ENCODE measurements at places on chromosomes 5 and 9.

GRCh38 chr9:78821126-78821822 is 524.3 kb downstream of the PSAT1 start:
- DNase-seq = peak; percentile 42

GRCh38 chr9:132995879-132996278 is 17.4 kb downstream of the GFI1B start:
- DNase-seq = no peak

DNA sequence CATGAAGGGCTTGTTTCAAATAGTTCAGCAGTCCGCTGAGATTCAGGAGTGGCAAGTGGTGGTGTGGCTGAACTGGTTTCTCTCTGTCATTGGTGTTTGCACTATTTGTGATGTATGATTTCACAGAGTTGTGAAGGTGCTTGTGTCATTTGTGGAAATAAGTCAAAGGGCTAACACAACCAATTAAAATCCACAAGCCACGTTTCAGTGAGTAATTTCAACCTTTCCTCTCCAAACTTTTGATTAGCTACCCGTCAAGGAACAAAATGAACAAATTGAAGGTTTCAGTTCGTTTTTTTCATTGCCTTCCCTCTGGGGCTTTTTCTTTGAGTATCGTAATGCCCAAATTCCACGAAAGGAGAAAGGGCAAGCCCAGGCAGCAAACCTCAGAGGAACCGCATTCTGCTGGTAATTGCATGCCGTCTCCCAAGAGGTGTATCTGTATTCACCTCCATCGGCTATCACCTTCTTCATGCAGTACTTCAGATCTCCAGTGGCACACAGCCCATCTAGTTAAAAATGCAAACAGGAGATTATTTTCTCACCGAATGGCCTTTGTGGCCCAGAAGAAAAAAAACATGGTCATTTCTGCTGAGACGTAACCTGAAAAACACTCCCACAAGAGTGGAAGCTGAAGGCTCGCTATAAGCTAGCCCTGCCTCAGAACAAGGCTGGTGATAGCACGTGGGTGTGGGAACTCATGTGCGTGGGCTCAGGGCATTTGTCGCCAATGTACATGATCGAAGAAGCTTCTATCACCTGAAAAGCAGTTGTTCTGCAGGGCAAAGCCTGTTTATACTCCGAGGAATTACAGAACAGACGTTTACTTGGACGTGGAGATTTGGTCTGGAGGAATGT is 197.1 kb downstream of the NR3C1 start:
- no peak for DNase-seq

- DNase-seq = peak; percentile 69
Measured at GRCh38 chr5:38323645-38324295, 65.4 kb downstream of the EGFLAM start.

- peak; percentile 22 for DNase-seq
Measured at GRCh38 chr5:78634634-78635033, 13.9 kb downstream of the LHFPL2 start.

DNA sequence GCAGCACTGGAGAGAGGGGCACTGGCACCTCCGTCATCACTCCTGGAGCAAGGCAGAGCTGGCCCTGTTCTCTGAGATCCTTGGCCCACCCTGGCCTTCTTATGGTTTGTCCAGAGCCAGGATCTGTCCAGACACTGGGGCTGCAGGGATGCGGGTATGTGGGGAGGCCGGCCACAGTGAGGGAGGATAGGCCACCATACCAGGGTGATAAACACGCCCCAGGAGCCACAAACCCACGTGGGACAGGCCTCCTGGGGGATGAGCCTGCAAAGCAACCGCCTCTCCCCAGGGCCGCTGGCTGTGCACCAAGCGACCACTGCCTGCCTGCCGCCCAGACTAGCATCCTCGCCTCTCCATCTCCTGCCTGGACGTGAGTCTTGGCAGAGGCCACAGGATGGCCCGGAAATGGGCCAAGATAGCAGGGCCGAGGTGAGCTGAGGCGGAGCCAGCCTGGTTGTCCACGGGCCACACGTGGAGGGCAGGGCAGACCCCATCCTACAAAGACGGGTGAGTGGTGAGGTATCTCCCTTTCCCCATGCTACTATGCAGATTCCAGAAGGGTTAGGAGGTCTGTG is 4.5 kb downstream of the OBP2A start:
- DNase-seq = no peak

DNA sequence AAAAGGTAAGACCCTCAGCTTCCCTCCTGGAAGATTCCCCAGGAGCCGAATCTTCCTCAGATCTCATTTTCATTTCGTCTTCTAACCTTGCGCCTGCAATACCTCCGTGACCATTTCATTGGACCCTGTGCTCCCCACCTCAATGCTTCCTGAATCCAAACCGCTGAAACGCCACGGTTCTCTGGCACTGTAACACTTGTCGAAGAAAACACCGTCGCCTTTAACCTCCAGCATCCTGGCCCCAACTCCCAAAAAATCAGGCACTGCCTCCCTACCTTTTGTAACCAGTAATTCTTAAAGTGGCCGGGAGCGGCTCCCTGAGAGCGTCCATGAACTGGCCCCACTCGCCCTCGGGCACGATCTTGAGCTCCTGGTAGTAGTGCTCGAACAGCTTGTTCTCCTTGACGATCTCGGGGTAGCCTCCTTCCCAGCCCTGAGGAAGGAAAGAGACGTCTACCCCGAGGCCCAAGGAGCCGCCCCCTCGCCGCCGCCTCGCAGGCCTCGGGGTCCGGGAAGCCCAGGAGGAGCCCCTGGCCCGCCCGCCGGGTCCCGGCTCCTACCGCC is 438 bp downstream of the NSUN2 start:
- no peak for DNase-seq

- no peak for DNase-seq
Measured at GRCh38 chr5:149708981-149709594, 21.0 kb upstream of the PPARGC1B start.

DNA sequence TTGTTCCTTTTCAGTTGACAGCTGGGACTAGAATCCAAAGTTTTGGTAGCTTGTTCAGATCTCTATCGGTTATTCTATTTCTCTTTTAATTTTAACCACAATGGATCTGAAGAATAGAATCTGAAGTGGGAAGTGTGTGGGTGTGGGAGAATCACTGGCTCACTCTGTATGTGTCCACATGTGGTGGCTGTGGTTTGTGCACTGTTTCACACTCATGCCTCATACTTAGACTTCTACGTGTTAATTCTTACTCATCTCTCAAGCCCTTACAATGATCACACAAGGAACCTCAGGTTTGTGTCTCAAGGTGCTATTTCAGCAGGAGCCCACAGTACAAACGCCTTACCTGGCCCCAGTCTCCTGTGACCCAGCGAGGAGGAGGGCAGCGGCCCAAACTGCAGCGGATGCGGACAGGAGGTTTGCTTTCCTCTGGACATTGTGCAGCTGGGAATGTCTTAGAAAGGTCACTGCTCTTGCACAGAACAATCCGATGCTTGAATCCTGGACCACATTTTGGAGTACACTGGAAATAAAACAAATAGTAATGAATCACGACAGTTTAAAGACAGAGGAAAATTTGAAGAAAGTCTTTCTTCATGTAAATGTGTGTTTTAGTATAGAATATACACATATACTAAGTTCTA is 309.1 kb downstream of the ADAMTS6 start:
- DNase-seq = peak; percentile 61

GRCh38 chr5:150630461-150631325 is 9.8 kb upstream of the SYNPO start:
- DNase-seq = no peak

DNA sequence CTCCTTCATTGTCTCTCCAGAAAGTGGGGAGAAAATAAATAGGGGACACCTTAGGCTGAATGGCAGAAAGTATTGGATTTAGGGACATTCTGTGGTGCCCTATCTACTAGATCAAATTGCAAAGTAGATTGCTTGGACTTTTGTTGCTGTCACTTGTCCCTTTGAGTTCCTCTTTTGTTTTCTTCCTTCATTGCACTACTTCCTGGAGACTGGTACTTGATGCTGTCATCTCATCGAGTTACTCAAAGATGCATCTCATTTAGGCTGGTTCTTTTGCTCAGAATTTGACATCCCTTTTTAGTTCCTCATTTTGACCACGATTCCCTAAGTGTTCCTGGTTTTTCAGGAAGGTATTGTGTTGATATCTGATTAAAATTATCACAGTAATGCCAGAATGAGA is 137.6 kb downstream of the ADGRV1 start:
- no peak for DNase-seq

DNA sequence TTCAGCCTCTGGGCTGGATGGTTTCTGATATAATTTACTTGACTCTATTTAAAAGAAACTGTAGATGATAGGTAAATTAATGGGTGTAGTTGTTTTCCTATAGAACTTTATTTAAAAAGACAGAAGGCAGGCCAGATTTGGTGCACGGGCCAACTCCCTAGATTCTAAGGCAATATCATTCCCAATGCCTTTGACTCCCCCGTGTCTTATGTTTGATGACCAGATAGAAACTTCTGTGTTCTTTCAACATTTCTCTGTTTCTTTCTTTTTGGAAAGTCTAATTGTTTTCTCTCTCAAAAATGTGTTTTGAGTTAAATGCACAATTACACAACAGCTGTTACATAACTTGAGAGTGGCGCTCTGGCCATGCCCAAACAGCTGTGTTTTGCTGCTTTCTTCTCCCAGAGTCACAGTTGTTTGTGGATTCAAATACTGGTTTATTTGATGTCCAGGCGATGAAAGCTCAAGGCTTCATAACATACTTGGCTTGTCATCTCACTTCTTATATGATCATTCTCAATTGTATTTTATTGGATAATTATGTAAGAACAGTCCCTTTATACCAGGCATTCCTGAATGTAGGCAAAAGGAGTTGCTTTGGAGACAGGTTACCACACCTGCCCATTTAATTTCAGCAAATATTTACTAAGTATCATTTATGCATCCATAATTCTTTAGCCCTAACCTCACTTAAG is 1.7 kb upstream of the ALDH1A1 start:
- DNase-seq = no peak

- no peak for DNase-seq
Measured at GRCh38 chr5:178350361-178351220, 118.0 kb upstream of the PHYKPL start.

DNA sequence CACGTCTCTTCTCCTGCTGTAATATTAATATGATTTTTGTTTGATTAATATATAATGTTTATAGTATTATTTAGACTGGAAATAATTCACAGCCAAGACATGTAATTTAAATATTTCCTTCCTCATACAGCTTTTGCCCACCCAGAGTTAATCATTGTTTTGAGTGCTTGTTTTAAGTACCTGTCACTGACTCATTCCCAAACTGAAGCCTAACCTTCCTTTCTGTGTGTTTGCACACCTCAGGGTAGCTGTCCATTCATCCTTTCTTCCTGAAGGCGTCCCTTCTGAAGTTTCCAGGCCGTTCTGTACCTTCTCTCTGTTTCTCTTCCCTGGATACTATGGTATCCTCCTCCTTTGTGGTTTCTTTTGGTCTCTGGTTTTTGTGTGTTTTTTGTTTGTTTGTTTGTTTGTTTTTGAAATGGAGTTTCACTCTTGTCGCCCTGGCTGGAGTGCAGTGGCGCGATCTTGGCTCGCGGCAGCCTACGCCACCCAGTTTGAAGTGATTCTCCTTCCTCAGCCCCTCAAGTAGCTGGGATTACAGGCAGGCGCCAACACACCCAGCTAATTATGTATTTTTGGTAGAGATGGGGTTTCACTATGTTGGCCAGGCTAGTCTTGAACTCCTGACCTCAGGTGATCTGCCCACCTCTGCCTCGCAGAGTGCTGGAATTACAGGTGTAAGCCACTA is 312.4 kb downstream of the DOCK8 start:
- DNase-seq = no peak

GRCh38 chr5:133249593-133249992 is 197.8 kb downstream of the HSPA4 start:
- no peak for DNase-seq

DNA sequence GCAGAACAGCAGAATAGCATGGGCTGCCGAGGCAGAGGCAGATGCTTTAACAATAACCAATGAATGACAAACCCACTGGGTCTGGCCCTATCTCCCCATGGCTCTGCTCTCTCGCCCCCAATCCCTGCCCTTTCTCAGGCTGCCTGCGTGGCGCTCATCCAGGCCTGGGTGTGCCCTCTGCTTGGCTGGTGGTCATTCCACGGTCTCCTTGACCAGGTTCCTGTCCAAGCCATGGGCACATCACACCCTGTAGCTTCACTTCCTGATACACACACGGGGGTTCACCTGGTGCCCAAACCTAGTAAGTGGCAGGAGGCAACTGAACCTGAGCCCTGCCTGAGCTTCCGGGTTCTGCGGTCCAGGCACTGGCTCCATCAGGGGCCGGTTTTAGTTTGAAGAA is 87.6 kb downstream of the DAP start:
- DNase-seq = no peak

- DNase-seq = no peak
Measured at GRCh38 chr9:97880336-97880735, 27.3 kb downstream of the FOXE1 start.

GRCh38 chr9:74458832-74459231 is 38.3 kb upstream of the RORB start:
- DNase-seq = no peak

DNA sequence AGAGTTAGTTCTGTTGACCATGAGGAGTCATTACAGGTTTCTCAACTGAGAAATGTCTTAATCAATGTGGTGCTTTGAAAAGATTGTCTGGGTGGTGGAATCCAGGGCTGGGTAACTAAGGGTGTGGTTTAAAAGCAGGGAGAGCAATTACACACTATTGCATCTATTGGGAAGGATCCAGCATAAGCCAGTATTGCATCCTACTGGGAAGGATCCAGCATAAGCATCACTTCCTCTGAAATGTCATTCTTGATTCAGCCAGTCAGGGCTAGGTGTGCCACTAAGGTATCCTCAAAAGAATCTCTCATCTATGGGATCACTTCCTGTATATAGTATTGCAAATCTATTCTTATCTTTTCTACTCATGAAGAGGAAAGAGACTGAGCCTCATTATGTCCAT is 38.6 kb downstream of the ELOVL7 start:
- no peak for DNase-seq

DNA sequence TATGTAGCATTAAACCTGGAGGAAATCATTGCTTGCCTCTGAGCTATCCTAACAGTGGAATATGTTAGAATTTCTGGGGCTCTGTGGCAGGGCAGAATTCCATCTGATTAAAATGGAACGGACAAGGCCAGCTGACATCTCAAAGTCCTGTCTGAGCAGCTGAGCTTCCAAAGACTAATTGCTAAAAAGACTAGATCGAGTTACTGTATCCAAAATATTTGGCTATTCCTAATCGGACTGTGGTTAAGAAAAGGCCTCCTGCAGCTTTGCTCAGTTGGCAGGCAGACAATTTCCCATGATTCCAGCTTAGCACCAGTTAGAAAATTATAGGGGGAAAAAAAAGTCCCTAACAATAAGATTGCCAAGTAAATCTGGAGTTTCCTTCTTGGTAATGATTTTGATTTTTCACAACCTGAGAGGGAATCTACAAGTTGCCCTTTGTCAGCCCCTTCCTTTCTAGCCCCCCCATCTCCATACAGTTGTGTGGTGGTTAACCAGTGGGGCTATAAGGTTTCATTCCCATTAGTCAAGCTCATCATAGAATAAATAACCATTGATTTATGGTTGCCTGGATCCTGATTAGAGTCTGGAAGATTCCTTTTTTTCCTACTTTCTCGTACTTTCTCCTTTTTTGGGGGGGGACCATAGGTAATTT is 26.4 kb downstream of the PTGR1 start:
- peak; percentile 96 for DNase-seq

DNA sequence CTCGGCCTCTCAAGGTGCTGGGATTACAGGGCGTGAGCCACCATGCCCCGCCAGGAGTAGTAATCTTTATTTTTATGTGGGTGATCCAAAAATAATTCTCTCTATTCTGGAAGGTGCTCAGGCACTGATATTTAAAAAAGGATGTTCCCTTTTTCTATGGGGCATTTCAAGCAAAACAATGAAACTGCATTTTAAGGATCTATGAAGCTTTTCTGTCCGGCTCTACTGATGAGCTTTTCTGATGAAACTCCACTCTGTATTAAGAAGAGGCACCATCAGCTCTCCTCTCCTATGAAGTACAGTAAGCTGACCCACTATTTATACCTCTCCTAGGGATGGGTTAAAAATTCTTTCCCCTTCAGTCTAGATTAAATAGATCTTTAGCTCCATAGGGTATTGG is 7.4 kb downstream of the ADAM19 start:
- DNase-seq = no peak

Measured in fibroblast of upper back skin (primary cell).